IMR-90 (cell line): ENCODE measurements at places on chromosomes 3 and 15. TPM values are rescaled to one million over a fixed set of nuclear protein-coding genes. Genes with fewer than 3 reads are reported as not detected.

DNA sequence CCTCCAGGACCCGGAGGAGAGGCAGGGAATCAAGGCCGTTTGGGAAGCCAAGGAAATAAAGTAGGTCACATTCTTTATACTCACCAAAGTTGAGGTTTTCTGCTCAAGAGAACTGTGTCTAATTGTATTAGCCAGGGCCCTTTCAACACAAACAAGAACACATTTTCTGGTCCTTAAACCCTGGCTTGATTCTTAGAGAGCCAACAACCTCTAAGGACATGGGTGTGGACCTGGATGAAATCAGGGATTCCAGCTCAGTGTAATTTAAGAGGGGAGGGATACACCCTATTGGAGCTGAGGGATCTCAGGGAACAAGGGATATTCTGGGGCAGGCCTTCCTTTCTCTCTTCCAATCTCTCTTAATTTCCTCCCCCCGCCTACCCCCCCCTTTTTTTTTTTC lies 104.8 kb downstream of the COL6A6 start:
- no peak for DNase-seq

The PDIA3 gene
- 103 and 155 TPM in 2 replicates for total RNA-seq

- no peak for DNase-seq
These were observed 541.7 kb upstream of the MDFIC2 start for GRCh38 chr3:70854108-70854507.

GRCh38 chr3:58074116-58074715 lies 66.0 kb downstream of the FLNB start:
- DNase-seq, result no peak

GRCh38 chr3:94249491-94250079 lies 186.7 kb downstream of the NSUN3 start:
- peak; percentile 65 for DNase-seq

GRCh38 chr15:97654481-97655076 lies 305.9 kb upstream of the ARRDC4 start:
- DNase-seq, result no peak

The HDGFL3 gene
- total RNA-seq, result 9.5 and 31.4 TPM in 2 replicates

The GHSR gene
- total RNA-seq, result not detected in 2 replicates

DNA sequence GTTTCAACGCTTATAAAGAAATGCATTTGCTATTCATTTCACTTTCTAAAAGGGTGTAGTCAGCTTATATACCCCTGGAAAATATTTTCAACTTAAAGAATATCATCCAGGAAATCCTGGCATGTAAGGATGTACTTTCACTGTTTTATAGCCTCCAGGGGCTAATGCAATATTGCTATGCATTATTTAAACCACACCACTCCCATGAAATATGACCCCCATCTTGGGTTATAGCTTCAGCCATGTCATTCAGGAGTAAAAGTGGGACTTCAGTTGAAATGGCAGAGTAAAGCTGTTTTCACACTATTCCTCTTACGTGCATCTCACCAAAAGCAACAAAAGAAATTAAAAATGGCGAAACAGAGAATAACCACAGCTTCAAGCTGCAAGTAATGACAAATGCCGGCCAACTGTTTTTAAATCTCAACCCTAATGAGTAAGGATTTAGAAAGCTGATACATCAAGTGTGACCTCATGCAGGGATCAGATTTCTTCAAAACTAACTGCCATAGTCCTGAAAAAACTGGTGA lies 84.5 kb downstream of the COL6A6 start:
- DNase-seq, result peak; percentile 40

- DNase-seq, result no peak
These were observed 18.4 kb upstream of the TIPARP start for GRCh38 chr3:156655819-156656550.

The ROBO1 gene
- 53.9 and 60.8 TPM in 2 replicates for total RNA-seq

The GP5 gene
- under 0.01 TPM in 2 replicates for total RNA-seq

- DNase-seq, result no peak
These were observed 46.2 kb downstream of the DMXL2 start for GRCh38 chr15:51576286-51576850.

- DNase-seq, result no peak
These were observed 48.4 kb downstream of the SLC41A3 start for GRCh38 chr3:126035362-126036050.

DNA sequence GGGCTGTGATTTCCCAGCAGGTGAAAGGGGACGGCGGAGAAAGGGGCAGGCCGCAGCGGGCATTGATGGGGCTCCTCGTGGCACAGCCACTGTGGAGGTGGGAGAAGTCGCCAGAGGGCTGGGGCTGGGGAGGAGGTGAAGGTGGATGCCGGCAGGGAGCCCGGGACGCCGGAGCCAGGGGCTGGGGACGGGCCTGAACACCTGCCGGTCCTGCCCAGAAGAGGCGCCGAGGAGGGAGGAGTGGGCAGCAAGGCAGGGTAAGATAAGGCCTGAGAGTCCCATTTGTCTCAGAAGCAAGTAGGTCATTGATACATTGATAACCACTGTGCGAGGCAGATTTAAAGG lies 571 bp upstream of the RARRES1 start:
- DNase-seq, result no peak

DNA sequence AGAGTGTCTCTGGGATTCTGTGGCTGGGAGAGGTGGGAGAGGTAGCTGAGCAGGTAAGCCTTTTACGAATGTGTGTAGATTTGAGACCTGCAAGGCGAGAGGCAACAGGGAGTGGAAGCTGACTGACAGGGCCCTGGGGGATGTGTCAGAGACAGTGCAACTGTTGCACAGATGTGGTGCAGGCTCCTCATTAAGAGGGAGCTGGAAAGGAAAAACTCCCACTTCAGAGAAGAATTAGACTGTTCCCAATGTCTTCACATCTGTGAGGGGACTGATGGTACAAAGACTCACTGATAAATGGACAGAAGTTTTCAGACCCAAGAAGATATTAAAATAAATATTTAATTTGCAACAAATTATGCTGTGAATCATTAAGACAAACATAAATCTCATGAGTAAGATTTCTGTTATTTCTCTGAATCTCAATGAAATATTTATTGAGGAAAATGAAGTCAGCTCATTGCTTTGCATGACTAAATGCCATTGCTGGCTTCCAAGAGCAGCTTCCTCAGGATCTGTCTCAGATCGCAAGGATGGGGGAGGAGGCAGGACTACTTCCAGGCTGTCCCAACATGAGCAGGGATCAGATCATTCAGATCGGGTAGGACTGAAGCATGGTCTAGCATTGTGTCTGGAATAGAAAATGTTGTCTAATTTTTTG lies 127.3 kb upstream of the ROPN1 start:
- peak; percentile 88 for DNase-seq

GRCh38 chr3:72101494-72101893 lies 316.5 kb upstream of the PROK2 start:
- no peak for DNase-seq

DNA sequence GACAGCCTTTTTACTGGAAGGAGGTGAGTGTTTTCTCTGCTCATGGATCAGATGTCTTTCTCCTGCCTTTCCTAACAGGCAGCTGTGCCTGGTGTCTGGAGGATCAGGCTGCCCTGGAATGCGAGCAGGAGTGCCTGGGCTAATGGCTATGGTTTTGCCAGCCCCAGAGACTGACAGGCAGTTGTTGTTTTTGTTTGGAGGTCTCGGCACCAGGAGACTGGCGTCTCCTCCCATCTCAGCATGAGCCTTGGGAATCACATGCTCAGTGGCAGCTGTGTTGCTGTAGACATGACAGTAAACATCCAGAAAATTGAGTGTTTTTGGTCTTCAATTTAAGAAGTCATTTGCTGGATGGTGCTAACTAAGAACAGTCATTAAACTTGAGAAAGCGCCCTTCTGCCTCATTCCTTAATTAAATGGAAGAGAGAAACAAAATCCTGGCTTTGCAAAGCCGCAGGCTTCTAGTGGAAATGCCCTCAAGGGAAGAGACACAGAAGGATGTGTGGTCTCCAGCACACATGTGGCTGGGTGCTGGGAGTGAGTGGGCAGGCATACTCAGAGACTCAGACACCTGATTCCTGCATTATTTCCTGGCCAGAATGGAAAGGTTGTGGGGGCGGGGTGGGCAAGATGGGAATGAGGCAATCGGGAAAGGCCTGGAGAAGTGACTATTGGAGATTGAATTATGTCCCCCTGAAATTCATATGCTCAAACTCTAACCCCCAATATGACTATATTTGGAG lies 97.0 kb upstream of the NMNAT3 start:
- no peak for DNase-seq

GRCh38 chr3:172038798-172039435 lies 461 bp upstream of the FNDC3B start:
- DNase-seq, result peak; percentile 49

GRCh38 chr3:60101621-60102020 lies 1051.8 kb upstream of the CFAP20DC start:
- no peak for DNase-seq

The DRD3 gene
- not detected in 2 replicates for total RNA-seq

- no peak for DNase-seq
These were observed 99.3 kb upstream of the PRR20G start for GRCh38 chr3:127387119-127387518.

DNA sequence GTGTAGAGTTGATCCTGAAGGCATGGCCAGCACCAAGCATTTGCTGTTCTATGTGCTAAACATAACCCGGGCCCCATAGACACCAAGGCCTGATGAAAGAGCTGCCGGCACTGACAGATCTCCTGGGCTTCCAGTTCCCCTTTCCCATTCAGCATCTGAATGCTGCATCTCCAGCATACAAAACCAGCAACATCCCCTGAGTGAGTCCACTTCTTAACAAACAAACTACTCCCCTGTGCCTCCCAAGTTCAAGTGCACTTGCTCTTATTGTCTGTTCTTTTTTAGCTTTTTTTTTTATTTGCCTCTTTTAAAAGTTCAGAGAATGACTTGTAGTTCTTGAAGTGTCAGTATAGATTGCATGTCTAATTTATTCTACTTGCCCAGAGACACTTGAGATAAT lies 156.0 kb downstream of the EDEM1 start:
- DNase-seq, result no peak

- DNase-seq, result no peak
These were observed 1080.1 kb upstream of the ALCAM start for GRCh38 chr3:104286645-104287044.

DNA sequence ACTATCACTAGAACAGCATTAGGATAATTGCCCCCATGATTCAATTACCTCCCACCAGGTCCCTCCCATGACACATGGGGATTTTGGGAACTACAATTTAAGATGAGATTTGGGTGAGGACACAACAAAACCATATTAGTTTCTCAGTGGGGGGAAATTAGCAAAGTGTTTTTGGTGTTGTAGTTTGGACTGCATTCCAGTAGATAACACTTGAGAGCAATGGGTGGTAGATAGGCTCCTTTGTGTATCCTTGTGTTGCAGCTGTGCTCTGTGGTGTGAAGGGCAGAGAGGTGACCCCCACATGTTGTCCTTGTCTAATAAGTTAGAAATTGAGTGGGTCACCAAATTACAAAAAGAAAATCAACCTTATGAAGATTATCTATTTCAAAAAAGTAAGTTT lies 223.8 kb downstream of the SATB1 start:
- no peak for DNase-seq

DNA sequence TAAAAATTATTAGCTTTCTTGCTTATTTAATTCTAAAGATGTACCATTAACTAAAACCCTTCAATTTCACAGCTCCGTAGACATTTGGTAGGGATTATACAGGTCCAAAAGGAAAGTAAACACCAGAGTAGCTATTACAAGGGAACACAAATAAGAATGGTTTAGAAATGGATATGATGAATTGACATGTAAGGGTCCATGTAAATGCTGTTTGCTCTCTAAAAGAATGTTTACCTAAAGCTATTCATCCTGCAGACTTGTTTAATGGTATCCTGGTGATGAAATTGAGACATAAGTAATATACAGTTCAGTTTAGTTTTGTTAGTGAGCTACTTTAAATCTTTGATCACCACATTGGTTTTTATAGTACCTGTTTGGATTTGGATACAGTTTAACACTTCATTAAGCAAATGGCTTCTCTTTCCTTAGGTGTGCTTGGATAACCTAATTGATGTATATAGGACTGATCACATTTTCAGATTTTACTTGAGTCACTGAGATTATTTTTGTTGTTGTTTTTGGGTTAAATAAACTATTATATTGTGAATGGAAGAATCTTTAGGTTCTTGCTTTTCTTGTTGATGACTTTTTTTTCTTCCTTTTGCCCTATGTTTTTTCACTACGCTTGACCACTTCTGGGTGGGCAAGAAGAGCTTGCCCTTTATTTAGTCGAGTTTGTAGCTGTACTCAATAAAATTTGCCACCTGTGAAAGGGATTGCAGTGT lies 115.4 kb downstream of the TCF12 start:
- DNase-seq, result no peak

DNA sequence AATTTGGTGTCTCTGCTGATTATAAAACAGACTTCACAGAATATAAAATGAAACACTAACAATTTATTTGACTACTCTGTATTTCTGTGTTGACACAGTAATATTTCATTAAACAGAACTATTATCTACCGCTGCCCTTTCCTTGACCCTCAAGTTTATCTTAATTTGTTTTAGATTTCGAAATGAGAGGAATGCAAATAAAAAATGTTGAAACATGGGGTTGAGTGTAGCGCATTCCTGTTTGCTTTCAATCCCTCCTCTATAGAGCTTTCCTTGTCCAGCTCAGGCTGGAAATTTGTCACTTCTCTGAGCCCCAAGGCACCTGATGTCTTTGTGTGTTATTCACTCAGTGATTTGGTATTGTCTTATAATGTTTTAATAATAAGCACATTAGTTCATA lies 550.2 kb downstream of the ZBBX start:
- DNase-seq, result no peak

The FETUB gene
- total RNA-seq, result not detected in 2 replicates

DNA sequence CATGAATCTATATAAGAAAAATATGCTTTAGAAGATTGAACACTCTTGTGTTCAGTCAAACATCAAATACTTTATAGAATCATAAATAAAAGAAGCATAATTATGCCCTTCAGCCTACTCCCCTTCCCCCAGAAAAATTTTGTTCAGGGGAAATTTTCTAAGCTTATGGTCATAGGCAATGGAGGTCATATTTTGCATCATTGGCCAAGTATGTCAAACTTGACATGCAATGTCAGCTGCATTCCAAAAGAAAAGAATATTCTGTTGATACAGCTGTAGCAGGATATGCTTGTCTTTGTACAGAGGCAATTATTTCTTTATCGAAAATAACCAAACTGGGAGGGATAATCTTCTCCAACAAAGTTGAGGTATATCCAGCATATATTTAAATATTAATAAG lies 328.2 kb downstream of the ZIC1 start:
- DNase-seq, result no peak
